ENCODE measurements at places on chromosomes 5 and 9.

GRCh38 chr5:1004461-1005248 lies 3.9 kb upstream of the NKD2 start:
- peak overlapping the region; percentile 39 for H3K4me3 ChIP-seq
- no peaks in the 10 kb centered on the region for H3K4me1 ChIP-seq
- no peaks in the 10 kb centered on the region for H3K36me3 ChIP-seq
- no peak overlapping the region for H3K27ac ChIP-seq

- DNase-seq = no peak
- H3K36me3 ChIP-seq = no peaks in the 10 kb centered on the region
- no peaks in the 10 kb centered on the region for H3K4me1 ChIP-seq
- H3K27ac ChIP-seq = no peak overlapping the region
- no peak overlapping the region for H3K4me3 ChIP-seq
These were observed 51.6 kb downstream of the NUDT12 start for GRCh38 chr5:103510851-103511553.

DNA sequence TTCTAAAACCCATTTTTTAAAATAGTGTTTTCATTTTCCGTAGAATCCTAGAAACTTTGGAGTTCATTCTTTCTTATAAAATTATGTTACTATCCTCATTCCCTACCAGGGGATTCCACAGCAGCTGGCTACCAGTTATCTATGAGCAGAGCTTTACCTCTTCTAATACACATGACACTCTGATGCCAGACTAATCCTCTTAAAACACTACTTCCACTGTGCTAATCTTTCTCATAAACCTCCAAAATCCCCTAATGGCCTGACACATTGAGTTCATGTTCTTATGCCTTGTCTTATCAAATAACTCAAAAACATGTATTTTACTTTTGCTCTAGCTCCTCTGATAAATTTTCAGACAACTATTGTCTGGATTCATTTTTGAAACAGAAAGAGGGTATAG lies 633.6 kb upstream of the FTMT start:
- DNase-seq = no peak
- no peaks in the 10 kb centered on the region for H3K4me1 ChIP-seq
- H3K4me3 ChIP-seq = no peak overlapping the region
- no peaks in the 10 kb centered on the region for H3K36me3 ChIP-seq
- no peaks in the 10 kb centered on the region for H3K27me3 ChIP-seq
- no peak overlapping the region for H3K27ac ChIP-seq

GRCh38 chr5:108615216-108615615 lies 132.5 kb upstream of the FER start:
- H3K27me3 ChIP-seq = no peaks in the 10 kb centered on the region
- no peak overlapping the region for H3K4me3 ChIP-seq
- no peaks in the 10 kb centered on the region for H3K36me3 ChIP-seq
- no peak for DNase-seq

GRCh38 chr9:89046832-89047231 lies 55.6 kb downstream of the S1PR3 start:
- no peak for DNase-seq
- no peak overlapping the region for H3K27ac ChIP-seq
- H3K36me3 ChIP-seq = no peaks in the 10 kb centered on the region
- peaks cover 11% of the 10 kb centered on the region for H3K4me1 ChIP-seq
- no peaks in the 10 kb centered on the region for H3K27me3 ChIP-seq

DNA sequence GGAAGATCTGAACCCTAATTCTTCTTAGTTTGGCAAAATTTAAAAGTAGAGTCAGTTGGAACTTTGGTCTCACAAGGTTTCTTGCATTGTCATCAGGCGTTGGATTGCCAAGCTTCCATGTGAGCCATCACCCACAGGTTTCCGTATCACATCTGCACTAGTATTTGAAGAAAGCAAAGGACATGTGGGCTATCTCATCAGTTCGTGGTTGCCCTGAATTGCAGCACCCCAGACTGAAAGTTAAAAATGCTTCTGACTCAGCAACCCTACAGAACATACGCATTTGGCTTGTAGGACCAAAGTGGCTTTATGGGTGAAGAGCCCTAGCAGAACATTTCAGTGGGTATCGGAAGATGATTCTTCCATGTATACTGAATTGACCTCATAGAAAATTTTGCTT lies 358.0 kb downstream of the ENC1 start:
- DNase-seq = no peak
- H3K27me3 ChIP-seq = no peaks in the 10 kb centered on the region
- H3K4me1 ChIP-seq = no peaks in the 10 kb centered on the region
- H3K27ac ChIP-seq = no peak overlapping the region
- no peaks in the 10 kb centered on the region for H3K36me3 ChIP-seq
